Brain microvascular endothelial cell (primary cell): ENCODE measurements at places on chromosomes 7 and 10.

- DNase-seq: peak; percentile 10
Observed at GRCh38 chr10:62959553-62959952, 143.4 kb upstream of the EGR2 start.

GRCh38 chr7:129848436-129848835 is 104.3 kb downstream of the UBE2H start:
- DNase-seq: no peak

GRCh38 chr10:103736763-103737162 is 118.6 kb downstream of the SH3PXD2A start:
- peak; percentile 31 for DNase-seq

- no peak for DNase-seq
Observed at GRCh38 chr10:31622978-31623377, 304.0 kb downstream of the ZEB1 start.

DNA sequence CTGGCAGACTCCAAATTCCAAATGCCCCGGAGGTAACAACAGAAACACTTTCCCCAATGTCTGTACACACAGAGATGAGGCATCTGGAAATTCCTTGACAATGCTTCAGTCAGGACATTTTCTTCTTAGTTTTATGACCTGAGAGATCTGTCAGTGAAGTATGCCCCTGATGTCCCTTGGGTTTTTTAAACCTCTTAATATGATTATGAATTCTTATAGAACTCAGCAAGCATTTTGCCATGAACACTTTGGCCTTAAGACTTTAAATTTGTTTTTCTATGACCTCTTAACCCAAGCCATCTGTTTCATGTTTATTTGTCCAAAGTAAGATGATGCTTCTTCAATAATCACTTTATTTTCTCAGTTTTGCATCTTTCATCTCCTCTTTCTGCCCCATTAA is 1206.2 kb downstream of the GATA3 start:
- no peak for DNase-seq

DNA sequence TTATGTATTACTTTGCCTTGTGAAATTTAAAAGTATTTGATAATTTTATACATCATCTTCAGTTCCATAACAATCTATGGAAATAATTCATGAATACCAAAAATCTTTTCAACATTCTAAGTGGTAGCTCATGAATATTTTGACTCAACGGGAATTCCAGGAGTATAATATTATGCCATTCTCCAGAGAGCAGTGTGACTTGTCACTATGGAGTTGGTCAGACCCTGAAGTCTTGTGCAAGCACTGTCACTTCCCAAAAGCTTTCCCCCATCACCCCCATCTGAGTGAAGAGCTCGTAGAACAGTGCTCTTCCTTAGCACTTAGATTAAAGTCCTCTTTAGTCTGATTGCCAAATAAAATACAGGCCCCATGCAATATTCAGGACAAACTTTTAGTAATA is 29.4 kb upstream of the CCNJ start:
- DNase-seq: no peak

DNA sequence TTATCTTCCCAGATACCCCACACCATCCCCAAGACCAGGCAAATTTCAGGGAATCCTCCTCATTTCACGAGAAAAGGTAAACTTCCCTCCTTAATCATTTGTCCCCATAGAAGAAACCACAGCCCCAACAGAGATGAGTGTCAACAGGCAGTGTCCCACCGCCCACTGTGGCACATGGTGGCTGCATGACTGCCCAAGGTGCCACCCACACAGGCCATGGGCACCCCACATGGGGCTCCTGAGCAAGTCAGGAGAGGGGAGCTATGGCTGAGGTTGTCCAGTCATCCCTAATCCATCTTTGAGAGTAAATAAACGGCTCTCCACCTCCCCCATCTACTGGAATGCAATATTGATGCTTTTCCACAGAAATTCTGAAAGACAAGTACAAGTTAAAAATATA is 44.1 kb downstream of the ANTXRL start:
- DNase-seq: no peak

- peak; percentile 95 for DNase-seq
Observed at GRCh38 chr7:24971333-24972165, 8.4 kb downstream of the OSBPL3 start.

DNA sequence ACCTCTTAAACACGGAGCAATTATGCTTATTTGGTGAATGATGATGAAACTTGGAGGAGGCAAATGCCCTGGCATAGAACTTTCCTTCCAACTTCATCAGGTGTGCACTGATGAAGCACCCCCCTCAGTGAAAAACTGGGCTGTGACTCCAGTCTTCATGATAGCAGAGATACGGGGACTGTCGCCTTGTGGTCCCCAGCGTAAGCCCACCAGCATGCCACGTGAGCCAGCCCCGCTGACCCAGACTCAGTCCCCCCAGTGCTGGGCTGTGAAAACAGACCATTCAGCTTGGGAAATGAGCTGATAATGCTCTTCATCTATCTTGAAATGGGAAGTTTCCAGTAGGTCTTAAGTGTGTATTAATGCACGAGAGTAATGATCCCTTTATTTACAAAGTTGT is 177.0 kb downstream of the SNX10 start:
- DNase-seq: no peak

DNA sequence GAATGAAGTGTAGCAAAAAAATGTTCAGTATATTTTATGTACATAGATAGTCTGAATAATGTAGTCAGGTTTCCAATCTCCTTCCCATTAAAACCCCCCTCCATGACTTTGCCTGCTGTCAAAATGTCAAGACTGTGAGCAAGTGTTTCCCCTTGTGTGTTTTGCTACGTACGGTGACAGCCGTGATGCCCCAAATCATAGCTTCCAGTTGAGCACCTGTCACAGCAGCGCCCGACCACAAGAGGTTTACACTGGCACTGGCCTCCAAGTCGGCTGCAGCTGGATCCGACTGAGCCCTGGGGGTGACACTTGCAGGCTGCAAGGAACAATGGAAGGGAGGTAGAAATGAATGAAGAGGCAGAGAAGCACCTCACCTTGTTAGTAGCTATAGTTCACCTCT is 62.3 kb downstream of the LAMB4 start:
- no peak for DNase-seq

GRCh38 chr10:16816171-16816570 is 1.1 kb downstream of the RSU1 start:
- DNase-seq: no peak

DNA sequence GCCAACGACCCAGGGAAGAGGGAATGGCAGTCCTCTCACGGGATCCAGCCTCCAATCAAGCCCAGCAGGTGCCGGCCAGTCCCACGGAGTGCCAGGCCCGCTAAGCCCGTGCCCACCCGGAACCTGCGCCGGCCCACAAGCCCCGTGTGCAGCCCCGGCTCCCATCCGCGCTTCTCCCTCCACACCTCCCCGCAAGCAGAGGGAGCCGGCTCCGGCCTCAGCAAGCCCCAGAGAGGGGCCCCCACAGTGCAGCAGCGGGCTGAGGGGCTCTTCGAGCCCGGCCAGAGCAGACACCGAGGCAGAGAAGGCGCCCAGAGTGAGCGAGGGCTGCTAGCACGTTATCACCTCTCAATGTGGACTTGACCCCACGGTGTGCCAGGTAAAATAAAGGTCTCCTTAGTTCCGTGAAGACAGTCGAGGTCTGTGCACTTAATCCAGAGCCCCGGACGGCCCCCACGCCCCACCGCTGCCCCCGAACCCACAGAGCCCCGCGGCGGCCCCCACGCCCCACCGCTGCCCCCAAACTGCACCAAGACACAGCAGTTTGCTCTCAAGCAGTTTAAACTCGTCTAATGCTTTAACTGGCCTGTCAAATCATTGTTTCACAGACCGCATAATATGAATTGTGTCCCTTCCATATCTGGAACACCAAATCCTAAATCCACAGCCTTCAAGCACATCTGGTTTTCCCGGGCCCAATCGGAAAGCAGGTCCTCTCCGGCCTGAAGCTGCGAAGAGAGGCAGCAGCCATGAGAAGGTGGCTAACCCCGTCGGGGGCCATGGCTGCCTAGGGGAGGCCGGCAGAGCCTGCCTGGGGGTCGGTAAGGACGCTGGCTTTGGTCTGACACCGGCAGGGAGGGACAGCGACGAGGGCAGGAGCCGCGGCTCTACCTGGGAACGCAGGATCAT is 307.8 kb downstream of the PTPRN2 start:
- no peak for DNase-seq

DNA sequence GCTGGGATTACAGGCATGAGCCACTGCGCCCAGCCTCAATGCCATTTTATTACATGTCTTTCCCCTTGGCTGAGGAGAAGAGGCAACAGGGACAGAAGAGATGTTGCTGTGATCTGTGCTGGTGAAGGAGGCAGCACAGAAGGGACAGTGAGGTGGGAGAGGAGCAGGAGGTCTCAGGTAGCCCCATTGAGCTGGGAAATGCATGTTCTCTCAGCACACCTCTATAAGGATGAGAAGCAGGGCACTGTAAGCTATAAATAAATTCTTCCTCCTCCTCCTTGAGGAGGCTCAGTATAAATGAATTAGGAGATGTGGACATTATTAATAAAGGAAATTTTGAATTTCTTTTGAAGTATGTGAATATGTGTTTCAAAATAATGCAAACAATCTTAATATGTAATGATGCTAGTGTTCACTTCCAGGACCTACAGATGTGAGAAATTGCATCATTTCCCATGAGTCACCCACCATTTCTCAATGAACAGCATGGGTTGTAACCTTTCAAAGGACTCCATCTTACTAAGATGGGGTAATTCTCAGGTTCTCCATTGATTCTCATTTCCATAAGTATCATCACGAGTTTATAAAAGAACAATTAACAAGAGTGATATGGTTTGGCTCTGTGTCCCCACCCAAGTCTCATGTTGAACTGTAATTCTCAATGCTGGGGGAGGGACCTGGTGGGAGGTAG is 88.9 kb upstream of the ODAD2 start:
- DNase-seq: peak; percentile 88

DNA sequence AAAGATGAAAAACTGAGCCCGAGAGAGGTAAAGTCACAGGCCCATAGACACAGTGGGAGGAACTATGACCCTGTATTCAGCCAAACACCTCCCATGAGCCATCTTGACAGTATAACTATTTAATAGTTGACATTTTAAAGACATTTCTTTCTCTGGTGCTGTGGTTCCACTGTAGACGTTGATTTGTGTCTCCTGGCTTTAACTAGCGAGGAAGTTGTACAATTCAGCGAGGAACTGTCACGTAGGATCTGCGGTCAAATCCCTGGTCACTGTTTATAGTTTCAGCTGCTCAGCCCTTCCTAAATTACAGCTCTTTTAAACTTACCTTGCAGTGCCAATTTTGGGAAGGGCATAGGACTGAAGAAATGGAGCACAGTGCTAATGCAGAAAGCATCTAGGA is 7.1 kb upstream of the CELF2 start:
- no peak for DNase-seq

GRCh38 chr7:53699215-53699837 is 663.9 kb downstream of the POM121L12 start:
- DNase-seq: no peak

GRCh38 chr10:32065856-32066255 is 9.6 kb upstream of the KIF5B start:
- peak; percentile 47 for DNase-seq

- DNase-seq: no peak
Observed at GRCh38 chr10:104322416-104322782, 15.9 kb downstream of the ITPRIP start.

- DNase-seq: no peak
Observed at GRCh38 chr10:34681933-34682332, 133.2 kb downstream of the PARD3 start.

DNA sequence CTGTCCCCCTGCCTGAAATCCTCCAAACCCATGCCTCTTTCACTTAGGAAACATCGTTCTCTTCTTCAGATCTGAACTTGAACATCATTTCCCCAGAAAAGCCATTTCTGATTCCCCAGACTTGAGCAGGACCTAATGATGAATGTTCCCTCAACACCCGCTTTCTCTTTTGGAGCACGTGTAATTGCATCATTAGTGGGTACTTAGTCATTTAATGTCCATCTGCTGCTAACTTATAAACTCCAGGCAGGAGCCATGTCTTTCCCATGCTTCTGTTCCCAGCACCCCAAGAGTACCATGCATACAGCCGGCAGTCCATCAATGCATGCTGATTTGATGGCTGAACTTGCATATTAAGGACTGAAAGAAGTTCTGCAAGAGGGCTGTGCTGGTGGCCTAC is 36.5 kb upstream of the ECHDC3 start:
- no peak for DNase-seq

DNA sequence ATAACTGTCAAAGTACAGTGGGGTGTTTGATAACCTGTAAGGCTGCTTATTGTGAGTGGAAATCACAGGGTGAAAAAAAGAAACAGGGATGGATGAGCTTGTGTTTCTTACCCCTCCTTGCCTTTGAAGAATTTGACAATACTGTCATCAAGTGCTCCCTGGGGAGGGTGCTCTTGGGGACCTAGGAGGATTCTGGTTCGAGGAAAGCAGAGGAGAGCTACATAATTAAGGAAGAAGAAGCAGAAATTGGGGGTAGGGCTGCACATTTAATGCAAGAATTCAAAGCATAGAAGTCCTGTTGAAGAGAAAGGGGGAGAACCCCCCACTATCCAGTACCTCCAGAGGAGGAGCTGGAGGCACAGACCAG is 208.1 kb upstream of the PHYHIPL start:
- DNase-seq: no peak

GRCh38 chr10:125991392-125991791 is 95.0 kb downstream of the FANK1 start:
- DNase-seq: no peak

- no peak for DNase-seq
Observed at GRCh38 chr7:1941464-1942242, 271.6 kb downstream of the ELFN1 start.

DNA sequence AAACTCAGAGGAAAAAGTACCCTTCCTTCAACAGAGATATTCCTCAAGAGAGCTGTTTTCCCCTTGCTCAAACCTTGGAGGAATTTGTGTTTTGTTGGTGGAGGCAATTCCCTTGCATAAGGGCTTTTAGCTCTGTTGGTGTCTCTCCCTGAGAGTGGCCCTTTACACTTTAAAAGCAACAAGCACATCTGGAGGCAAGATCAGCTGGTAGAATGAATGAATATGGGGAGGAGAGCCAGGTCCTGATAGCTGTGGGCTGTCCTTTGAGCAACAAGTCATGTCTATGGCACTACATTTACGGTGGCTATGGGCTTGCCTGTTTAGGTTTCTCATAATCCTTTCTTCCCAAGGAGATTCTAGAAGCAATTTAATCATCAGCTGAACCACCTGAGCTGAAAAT is 384.0 kb downstream of the SORCS3 start:
- no peak for DNase-seq

DNA sequence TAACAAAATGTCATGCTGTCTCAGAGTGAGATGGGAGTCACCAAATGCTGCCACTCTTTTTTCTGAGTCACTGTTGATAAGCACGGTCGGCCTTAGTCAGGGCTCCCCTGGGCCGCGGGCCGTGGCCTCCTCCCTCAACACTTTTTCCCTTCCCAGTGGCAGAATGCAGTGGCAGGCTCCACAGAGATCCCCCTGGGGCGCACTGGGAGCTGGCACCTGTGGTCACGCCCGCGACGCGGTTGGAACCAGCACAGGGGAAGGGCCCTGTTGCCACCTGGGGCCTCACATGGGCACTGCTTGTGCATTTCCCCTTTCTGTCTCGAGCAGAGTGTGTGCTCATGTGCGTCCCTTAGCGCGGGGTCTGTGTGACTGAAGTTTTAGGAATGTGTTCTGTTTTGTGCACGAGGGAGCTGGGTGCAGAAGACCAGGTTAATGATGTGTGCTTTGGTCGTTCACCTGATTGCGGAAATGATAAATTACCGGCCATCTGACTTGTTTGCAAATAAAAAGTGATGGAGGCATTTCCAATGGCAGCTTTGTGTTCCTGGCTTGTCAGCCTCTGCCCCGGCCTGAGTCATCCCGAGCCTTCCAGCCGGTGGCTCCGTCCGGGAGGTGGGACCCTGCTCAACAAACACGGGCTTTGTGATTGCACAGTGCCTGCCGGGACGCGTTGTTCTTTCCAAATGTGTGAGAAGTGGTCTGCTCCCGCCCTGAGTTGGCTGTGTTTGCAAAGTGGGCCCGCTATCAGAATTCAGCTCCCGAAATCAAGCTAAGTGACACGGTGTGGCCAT is 100.7 kb downstream of the NKX6-2 start:
- DNase-seq: peak; percentile 73
